H54 (cell line): ENCODE measurements at places on chromosomes 1 and 21.

DNA sequence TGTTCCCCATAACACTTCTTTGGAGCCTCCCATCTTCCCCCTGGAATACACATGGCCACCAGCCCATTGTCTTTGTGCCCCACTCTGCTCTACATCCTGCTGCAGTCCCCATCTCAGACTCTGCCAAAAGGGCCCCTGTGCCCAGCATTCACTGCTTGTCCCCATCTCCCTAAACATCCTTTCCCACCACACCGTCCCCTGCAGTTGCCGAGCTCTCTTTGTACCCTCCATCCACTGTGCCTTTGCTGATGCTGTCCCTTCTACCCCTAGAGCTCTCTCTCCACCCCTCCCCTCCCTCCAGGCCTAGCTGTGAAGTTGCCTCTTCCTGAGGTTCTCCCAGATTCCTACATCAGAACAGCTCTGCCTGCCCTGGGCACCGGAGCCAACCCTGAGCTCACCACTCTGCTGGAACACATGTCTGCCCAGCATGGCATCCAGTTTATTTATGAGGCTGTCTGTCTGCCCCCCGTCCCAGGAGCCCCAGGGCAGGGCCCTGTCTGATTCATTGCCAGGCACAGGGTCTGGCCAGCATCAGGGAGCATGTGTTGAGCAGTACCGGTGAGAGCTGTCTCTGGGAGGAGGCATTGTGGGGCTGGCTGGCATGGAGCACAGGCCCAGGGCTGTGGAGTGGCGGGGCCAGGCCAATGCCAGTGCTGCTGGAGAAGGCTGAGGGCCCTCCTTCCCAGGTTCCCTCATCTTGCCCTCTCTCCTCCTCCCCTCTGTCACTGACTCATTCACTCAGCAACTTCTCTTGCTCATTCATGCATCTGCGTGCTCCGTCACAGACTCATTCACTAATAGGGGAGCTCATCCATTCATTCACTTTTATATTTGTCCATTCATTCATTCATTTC, 28.8 kb downstream of the EDN2 start:
- peak; percentile 89 for DNase-seq

DNA sequence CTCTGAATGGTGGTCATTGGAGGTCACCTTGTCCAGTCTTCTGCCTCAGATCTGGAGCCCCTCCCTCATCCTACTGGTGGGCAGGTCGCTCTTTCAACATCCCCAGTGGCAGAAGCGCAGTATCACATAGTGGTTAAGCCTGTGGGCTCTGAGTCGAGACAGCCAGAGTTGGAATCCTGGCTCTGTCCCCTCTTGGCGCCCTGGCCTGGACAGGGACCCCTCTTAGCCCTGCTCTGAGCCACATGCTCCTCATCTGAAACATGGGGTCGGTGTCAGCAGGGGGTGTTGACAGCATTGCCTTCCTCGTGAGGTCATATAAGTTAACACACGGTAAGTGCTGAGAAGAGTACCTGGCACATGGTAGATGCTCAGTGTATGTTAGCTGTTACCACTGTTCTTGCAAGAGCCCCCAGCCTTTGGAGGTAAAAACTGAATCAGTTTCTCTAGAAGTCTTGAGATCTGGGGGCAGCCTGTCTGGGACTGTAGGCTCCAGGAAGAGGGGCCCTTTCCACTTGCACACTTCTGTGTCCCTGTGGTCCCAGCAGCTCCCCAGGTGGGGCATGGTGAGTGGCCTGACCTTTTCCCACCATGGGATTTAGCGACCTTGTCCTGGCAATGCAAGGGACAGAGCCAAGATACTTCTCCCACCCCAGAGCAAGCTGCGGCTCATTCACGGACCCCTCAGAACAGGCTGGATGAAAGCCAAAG, 6.4 kb downstream of the ZC3H12A start:
- DNase-seq = no peak

GRCh38 chr1:14110040-14110439, 410.1 kb downstream of the PRDM2 start:
- no peak for DNase-seq

- DNase-seq = no peak
Measured at GRCh38 chr21:26117324-26117971, 53.1 kb downstream of the APP start.

DNA sequence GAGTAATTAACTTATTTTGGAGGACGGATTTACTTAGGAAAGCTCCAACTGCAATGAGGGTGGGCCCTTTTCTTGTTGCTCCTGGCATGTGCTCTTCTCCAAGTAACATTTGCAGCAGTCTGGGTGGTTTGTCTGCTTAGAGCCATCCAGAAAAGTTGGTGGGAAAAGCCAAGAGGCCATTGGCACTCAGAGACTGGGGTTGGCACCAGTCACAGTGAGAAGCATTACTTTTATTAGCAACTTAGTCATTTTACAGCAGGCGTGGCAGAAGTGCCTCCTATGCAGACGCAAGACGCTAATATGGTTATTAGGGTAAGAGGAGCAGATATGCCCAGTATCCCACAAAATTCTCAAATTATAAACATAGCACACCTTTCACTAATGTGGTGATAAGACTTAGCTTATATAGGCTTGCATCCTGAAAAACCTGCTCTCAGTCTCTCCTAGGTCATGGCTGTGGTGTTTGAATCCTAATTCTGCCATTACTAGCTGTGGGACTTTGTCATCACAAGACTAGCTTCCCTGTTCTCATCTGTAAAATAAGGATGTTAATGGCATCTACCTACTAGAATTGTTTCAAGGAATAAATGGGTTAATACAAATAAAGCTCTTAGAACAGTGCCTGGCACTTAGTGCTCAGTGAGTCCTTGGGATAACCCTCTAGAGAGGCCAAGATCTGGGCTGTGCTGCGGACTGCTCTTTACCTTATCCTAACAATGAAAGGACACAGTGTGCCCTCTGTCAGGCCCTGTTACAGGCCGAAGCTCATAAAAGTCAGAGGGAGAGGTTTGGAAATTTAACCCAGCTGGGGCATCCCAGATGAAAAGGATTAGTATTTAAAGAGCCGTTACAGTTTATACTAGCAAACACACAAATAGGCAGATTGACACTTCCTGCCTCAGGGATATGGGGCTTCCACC, 154.6 kb downstream of the ROR1 start:
- DNase-seq = no peak

- DNase-seq = no peak
Measured at GRCh38 chr1:62682531-62682930, 5.7 kb downstream of the DOCK7 start.

- DNase-seq = peak; percentile 49
Measured at GRCh38 chr21:34313116-34313515, 50.7 kb upstream of the KCNE2 start.

- DNase-seq = no peak
Measured at GRCh38 chr1:210222340-210223006, 10.1 kb upstream of the SERTAD4 start.

GRCh38 chr1:7856345-7856744, 3.5 kb upstream of the UTS2 start:
- no peak for DNase-seq

- no peak for DNase-seq
Measured at GRCh38 chr1:226364901-226365565, 42.9 kb downstream of the PARP1 start.

GRCh38 chr1:12324423-12324822, 94.6 kb downstream of the VPS13D start:
- no peak for DNase-seq

GRCh38 chr1:24954631-24955030, 24.6 kb upstream of the RUNX3 start:
- DNase-seq = no peak
